A673 (cell line): ENCODE measurements at places on chromosomes 2 and 18. TPM values are rescaled to one million over a fixed set of nuclear protein-coding genes. Genes with fewer than 3 reads are reported as not detected.

CCDC68 gene
- not detected in 2 replicates for total RNA-seq

- H3K36me3 ChIP-seq: no peaks in the 10 kb centered on the region
- DNase-seq: no peak
- H3K27me3 ChIP-seq: no peaks in the 10 kb centered on the region
- H3K4me1 ChIP-seq: no peaks in the 10 kb centered on the region
- H3K27ac ChIP-seq: no peak overlapping the region
These were observed 1418.9 kb downstream of the LRP1B start for GRCh38 chr2:140711867-140712266.

DNA sequence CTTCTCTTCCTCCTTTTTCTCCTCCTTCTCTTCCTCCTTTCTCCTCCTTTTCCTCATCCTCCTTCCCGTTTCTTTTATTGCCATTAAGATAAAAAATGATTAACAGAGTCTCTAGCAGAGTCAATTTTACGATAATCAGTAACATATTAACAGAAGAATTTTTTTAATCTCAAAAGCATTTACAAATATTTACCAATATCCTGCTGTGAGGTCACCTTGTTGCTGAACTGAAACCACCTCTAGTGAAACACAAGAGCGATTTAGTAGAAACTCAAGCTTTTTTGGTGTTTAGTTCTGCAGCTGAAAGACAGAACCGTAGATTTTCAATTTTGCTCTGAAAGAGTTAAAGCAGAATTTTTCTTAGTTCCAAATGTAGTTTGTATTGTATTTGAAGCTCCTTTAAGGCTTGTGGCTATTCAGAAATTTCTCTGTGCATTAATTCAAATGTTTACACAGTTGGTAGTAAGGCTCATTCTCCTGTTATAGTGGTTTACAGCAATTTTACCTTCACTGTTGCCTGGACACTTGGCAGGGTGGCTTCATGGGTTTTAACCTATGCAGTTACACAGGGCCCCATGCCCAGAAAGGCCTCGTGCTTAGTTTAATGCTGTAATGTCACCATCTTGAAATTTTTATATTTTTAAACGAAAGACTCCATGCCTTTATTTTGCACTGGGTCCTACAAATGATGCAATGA lies 1106.6 kb upstream of the FAM98A start:
- no peak overlapping the region for H3K4me3 ChIP-seq
- no peaks in the 10 kb centered on the region for H3K27me3 ChIP-seq
- H3K27ac ChIP-seq: no peak overlapping the region

- no peaks in the 10 kb centered on the region for H3K27me3 ChIP-seq
- no peak overlapping the region for H3K4me3 ChIP-seq
- H3K4me1 ChIP-seq: no peaks in the 10 kb centered on the region
- no peak overlapping the region for H3K27ac ChIP-seq
- no peaks in the 10 kb centered on the region for H3K36me3 ChIP-seq
These were observed 26.8 kb upstream of the RTTN start for GRCh38 chr18:70232261-70232660.
